Stimulated activated CD8-positive, alpha-beta memory T cell treated with anti-CD3 and anti-CD28 coated beads, Interleukin-7, amount 100 ng/mL, for 24 hours (primary cell): ENCODE measurements at places on chromosomes 12 and 14.

GRCh38 chr12:119115296-119115905 is 63.3 kb upstream of the HSPB8 start:
- DNase-seq = no peak

- no peak for DNase-seq
Measured at GRCh38 chr14:69972755-69973154, 93.5 kb downstream of the SMOC1 start.

GRCh38 chr14:75088566-75089373 is 19.3 kb downstream of the ZC2HC1C start:
- DNase-seq = no peak

DNA sequence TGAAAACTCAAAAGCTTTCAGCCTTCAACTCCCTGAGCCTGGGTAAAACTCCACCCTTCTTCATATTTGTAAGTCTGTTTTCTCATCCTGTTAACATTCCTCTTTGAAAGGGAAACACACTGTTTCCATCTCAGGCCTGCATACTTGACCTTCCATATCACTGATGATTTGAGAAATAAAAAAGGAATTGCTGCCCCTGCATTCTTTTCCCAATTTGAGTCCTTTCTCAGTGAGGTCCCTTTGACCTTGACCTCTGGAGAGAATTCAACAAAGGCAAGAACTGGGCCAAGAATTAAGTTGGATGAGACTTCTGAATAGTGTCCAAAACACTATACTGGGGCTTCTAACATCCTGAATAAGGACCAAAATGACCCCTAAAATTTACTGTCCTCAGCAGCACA is 108.0 kb downstream of the AEBP2 start:
- no peak for DNase-seq

DNA sequence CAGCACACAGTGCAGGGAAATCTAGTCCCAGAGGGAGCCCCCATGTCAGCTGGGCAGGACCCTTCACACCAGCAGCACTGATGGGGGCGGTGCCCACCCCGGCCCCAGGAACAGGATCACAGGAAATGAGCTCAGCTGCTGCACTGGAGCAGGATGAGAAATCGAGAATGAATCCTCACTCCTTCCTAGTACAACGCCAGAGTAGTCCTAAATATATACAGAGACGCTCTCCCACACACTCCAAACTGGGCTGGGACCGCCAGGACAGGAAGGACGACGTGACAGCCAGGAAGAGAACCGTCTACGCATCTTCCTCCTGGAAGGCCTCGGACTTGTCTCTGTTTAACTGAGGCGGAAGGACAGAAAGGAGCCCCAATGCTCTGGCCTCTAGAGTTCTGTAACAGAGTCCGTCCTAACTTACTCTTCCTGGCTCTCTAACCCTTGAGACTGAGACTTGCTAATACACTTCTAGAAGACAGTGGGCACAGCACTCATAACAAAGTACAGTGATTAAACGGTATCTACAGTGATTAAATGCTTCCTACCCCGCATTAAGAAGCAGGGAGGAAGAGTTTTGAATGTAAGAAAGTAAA is 33.4 kb downstream of the CDC42BPB start:
- no peak for DNase-seq

- DNase-seq = no peak
Measured at GRCh38 chr14:103347091-103347815, 13.2 kb downstream of the EIF5 start.

DNA sequence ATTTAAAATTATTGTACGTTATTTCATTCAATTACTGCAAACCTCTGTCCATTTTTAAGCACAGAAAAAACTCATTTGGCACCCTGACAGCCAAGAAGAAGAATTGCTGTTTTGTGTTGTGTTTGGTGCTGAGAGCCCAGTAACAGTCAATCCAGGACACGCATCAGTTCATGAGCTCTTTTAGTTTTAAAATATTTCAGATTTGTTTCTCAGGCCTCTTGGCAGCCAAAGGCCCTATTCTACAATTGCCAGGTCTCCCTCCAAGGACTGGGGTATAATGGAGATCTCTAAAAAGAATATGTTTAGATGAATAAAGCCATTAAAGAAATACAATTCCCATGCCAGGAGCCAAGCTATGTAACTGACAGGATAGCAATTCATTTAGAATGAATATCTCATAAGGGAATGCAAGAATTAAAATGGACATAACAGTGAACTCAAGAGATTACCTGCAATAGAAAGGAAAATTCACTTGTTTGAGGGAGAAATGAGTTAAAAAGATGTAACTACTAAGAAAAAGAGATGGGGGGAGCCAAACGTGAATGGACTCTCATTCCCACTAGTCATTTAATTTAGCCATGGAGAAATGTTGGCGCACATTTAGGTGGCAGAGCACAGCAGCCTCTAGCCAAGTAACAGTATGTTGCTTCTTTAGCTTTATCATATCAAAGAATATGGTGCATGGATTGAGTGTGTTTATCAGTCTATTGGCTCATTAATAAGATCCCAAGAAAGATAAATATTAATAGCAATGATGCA is 140.6 kb upstream of the PELI2 start:
- no peak for DNase-seq

- DNase-seq = no peak
Measured at GRCh38 chr12:131621701-131622421, 89.0 kb upstream of the SFSWAP start.

GRCh38 chr12:128909653-128910052 is 56.4 kb downstream of the GLT1D1 start:
- no peak for DNase-seq

DNA sequence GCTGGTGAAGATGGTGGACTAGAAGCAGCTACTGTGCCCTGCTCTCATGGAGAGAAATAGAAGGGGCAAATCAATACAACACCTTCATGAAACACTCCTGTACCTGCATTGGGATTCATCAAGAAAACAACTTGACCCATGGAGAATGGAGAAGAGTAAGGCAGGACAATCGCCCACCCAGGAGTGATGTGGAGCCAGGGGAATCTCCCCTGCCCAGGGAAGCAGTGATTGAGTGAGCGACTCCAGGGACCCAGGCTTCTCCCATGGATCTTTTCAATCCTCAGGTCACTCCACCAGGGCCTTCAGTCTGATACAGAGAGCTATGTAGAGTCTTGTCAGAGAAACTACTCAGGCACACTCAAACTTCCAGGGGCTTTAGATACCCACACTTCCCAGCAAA is 161.9 kb upstream of the DYRK2 start:
- DNase-seq = no peak

- DNase-seq = no peak
Measured at GRCh38 chr14:103692871-103693270, 22.4 kb downstream of the XRCC3 start.

DNA sequence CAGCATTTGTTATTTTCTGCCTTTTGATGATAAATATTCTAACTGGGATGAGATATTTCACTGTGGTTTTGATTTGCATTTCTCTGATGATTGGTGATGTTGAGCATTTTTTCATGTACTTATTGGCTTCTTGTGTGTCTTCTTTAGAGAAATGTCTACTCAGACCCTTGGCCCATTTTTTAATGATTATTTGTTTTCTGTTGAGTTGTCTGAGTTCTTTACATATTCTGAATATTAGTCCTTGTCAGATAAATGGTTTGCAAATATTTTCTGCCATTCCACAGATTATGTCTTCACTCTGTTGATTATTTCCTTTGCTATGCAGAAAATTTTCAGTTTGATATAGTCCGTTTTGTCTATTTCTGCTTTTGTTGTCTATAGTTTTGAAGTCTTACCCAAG is 317.0 kb downstream of the CEP128 start:
- no peak for DNase-seq

DNA sequence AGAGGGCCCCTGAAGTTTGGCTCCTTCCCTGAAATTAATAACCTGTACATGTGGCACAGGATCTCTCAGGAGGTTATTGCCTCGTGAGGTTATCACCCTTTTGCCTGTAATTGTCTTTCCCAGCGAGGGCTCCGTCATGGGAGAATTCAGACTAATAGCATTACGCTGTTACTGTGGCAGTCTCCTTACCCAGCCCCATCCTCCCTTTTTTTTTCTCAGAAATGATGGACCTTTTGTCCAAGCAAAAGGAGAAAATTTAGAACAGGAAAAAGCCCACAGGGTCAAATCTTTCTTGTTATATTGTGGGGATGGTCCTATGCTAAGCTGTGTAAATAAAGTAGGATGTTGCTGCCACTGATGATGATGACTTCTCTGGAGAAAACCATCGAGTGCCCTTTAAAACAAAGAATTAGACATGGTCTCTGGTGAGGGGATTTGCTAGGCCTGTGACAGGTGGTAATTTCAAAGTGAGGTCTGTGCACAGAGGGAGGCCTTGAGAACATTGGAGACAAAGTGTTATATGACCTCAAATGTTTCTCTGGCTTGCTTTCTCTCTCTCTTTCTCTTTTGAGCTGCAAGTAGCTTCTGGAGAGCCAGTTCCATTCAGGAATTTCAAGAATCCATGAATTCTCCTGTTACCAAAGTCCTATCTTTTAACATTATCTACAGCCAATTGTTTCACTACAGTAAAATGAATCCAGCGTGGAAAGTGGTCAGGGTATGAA is 357.2 kb downstream of the BMP4 start:
- DNase-seq = no peak

DNA sequence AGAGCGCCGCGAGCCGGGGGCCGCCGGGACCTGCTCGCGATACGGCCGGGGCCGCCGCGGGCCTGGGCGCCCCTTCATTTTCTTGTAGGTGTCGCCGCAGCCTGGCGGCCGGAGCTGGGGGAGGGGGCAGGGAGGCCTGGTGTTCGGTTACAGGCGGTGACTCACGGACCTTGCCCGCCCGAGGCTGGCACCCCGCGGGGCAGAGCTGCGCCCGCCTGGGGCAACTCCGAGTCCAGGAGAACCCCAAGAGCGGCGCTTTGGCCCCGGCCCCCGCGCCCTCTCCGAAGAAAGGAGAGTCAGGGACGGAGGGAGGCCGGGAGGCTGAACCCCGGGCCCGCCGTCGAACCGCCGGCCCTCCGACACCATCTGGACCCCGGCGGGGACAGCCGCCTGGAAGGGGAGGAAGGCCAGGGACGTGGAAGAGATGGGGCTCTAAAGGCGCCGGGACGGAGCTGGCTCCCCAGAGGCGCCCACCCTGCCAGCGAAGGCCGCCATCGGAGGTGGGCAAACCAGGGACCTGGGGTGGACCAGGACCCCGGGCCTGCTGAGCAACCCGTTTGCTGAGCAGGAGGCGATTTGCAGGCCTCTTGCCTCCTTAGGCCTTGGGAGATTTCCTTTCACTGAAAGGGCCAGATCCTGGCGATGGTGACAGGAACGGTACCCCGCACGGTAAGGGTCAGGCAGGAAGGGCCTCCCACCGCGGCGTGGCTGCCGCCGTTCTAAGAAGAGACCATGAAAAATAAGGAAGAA is 843 bp upstream of the NUAK1 start:
- no peak for DNase-seq

GRCh38 chr12:83971781-83972180 is 940.8 kb downstream of the SLC6A15 start:
- no peak for DNase-seq

DNA sequence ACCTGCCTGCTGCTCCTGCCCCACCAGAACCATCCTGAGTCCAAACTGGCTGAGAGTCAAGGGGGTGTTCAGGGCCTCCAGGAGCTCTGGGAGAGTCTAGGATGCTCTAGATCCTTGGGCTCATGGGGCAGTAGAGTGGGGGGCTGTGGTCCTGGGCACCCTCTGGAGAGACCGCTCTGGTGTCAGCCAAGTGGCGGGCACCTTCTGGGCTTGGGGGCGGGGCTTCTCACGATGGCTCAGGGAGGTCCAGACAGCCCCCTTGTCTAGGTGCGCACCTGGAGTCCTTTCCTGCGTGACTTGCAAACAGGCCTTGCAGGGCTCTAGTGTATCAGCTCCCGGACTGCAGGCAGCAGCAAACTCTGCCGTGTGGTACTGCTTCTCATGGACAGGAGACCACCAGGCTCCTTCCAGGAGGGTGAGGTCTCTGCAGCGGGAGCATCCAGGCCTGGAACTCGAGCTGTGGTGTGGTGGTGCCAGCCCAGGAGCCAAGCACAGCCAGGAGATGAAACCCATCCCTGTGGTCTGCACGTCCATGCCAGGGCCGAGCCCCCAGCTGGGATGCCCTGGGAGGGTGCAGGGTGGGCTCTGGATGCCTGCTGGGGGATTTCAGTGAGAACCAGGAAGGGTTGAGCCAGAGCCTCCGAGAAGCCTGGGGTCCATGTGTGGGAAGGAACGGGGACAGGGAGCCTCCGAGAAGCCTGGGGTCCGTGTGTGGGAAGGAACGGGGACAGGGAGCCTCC is 15.0 kb downstream of the PACS2 start:
- DNase-seq = no peak

DNA sequence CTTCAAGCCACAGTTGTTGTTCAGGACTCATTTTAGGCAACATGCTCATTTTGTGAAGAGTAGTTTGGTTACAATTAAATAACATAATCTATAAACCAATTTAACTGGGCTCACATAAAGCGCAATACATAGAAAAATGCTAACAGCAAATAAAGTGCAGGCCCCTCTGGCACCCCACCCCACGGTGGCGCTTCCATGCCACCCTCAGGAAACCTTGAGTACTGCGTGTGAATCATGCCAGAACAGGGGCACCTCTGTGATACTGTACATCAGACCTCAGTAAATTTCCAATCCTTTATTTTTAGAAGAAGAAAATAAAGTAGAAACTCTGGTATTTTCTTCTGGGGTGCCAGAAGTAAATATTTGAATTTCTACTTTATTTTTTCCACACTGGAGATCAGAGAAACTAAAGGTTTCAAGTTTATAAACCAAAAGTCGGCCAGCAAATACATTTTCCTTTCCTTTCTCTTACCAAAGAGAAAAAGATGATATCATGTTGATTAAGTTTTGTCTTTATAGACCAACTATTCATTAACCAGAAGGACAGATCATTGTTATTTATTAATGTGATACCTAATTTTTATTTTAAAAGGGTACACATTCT is 316.8 kb downstream of the PAWR start:
- no peak for DNase-seq

- no peak for DNase-seq
Measured at GRCh38 chr12:50971946-50972345, 19.6 kb downstream of the HIGD1C start.

- no peak for DNase-seq
Measured at GRCh38 chr14:44383636-44384035, 123.4 kb downstream of the FSCB start.

DNA sequence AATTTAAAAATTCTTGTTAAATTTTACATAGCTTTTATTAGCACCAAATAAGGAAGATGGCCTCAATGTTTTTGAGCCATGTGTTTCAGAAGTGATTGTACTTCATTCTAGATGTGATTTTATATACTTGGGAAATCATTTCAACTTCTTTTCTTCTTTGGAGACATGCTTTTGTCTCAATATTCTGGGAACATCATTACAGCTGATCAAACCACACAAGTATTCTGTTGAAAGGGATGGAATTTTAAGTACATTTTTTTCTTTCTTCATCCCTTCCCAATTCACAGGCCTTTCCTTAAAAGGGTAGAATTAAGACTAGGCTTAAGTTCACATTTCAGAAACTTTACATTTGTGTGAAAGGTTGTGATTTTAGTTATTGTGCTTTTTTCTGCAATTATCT is 66.4 kb downstream of the PAPOLA start:
- no peak for DNase-seq
